ENCODE measurements at places on chromosomes 3 and 15.

DNA sequence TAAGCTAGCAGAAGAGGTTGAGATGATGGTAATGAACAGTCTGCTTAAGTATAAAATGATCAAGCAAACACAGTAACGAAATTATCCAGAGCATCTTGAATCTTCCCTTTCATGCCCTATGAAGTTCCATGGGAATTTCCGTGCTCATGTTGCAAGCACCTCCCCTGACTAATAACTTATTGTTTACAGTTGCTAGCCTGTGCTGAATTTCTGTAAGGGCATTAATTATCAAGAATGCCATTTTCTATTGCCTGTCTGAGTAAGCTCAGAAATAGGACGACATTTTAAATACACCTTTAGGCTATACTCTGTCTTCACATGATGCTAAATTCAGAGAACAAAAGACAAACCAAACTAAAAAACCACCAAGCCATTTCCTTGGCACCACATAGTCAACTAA lies 257.5 kb upstream of the LRTM1 start:
- no peak for DNase-seq

DNA sequence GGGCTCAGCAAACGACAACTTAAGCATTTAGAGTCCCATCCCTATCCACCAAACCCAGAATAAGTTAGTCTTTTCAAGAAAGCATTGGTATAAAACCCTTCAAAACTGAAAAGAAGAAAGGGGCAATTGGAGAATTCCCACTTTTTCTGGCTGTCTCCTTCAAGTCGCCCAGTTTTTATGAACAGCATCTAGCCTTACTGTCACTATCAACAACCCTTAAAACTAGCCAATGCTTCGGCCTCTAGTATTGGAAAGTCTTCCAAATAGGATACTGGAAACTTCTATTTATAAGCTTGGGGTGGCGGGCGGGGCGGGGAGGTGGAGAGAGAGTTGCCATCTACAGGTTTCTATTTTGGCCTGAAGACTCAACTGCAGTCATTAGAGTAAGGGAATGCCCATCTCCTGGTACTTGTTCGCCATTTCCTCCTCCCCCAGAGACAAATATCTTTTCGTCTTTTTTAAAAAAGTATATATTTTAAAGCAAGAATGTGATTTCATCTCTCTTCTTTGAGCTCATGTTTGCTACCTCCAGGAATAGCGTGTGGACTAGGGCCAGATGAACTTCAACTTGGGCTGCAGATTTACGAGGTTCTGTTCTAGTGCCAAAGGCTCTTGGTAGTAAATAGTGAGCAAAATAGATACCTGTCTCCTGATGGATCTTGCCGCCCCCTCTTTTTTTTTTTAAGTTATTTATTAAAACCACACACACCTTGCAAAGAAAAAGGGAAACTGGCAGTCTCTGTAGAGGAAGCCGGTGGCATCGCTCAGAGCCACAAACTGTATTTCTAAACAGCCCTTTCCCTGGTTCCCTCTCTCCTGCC lies 2.7 kb downstream of the BCL6 start:
- peak; percentile 3 for DNase-seq

GRCh38 chr3:196688349-196688748 lies 23.7 kb downstream of the CEP19 start:
- peak; percentile 27 for DNase-seq

DNA sequence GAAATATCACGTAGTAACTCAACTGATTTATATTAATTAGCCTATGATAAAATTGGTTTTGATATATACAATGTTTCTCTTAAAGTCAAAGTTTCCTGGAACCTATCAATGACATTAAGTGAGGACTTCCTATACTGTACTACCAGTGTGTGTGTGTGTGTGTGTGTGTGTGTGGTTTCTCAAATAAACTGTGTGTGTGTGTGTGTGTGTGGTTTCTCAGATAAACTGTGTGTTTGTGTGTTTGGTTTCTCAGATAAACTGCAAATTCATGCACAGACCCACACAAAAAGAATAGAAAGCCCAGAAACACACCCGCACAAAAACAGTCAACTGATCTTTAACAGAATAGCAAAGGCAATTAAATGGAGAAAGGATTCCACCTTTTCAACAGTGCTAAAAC lies 14.5 kb upstream of the WDR5B start:
- peak; percentile 72 for DNase-seq

DNA sequence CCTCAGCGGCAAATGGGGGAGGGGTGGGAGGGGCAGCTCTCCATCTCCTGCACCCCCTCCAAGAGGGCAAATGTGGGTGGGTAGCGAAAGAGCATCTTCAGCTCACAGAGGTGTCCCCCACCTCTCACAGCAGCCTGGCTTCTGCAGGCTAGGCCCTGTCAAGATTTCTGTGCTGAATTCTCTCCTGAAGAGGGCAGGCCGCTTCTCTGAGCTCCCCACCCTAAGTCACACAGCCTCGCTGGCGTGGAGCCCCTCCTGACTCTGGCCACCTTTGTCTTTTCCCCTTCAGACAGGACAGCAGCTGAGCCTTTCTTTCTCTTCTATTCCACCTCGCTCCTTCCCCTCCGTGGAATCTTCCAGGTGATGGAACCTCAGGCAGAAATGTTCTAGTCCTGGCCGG lies 26.3 kb upstream of the ADAMTS7 start:
- no peak for DNase-seq

DNA sequence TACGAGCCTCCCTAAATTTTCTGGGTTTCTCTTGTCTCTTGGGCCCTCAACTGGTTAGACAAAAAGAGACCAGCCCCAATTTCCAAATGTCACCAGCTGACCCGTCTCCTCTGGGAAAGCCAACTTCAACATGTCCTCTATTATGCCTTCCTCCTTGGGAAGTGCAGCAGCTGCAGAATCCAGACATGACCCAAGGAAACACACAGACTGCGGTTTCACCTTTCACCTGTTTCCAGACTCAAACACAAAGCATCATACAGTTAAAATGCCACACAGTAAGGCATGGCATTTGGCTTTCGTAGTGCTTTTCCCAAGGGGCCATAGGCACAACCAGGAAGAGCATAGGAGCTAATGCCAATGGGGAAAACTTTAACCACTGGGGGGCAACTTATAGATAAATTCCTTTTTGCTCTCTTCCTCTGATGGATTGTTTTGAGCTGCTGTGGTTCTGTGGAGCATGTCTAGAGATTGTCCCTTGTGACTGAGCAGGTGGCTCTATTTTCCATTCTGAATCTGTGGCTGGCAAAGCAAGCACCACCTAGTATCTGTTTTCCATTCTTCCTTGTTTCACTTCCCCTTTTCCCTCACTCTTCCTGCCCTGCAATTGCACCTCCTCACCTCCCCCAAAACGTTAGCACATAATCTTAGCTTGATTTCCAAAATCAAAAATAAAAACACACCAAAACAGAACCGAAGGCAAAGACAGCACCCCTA lies 49.3 kb downstream of the HHLA2 start:
- no peak for DNase-seq

GRCh38 chr3:160876643-160877042 lies 120.6 kb downstream of the PPM1L start:
- DNase-seq = no peak
